ENCODE measurements at places on chromosomes 11 and 22.

DNA sequence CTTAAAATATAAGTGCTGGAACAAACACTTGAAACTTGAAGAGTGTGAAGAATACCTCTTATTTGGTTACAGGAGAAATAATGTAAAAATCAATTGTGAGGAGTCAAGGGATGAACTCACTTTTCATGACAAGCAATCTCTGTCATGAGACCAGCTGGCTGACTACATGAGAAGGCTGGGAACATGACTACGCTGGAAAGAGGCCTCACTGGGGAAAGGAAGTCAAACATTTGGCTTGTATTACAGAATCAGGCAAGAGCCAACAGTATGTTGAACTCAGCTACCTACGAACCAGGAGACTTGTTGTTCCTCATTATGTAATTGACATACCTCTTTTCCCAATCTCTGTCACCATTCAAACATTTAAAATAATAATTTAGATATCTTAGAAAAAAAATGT is 14.4 kb downstream of the DCDC1 start:
- DNase-seq: no peak

DNA sequence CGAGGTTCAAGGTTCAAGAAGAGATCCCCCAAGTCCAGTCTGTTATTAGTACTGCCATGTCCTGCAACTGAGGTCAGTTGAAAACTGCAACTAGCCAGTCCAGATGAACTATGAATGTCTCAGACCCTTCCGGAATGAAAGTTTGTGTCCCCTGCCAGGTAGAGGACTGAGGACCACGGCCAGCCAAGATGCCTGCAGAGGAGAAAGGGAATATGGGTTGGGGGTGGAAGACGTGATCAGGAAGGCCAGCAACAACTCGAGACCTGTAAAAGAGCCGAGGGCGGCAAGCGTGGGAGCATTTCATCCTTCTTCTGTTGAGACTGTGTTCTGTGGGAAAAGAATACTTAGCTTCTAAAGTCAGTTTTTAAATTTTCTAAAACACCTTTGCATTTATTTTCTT is 572.4 kb upstream of the B3GAT1 start:
- no peak for DNase-seq

DNA sequence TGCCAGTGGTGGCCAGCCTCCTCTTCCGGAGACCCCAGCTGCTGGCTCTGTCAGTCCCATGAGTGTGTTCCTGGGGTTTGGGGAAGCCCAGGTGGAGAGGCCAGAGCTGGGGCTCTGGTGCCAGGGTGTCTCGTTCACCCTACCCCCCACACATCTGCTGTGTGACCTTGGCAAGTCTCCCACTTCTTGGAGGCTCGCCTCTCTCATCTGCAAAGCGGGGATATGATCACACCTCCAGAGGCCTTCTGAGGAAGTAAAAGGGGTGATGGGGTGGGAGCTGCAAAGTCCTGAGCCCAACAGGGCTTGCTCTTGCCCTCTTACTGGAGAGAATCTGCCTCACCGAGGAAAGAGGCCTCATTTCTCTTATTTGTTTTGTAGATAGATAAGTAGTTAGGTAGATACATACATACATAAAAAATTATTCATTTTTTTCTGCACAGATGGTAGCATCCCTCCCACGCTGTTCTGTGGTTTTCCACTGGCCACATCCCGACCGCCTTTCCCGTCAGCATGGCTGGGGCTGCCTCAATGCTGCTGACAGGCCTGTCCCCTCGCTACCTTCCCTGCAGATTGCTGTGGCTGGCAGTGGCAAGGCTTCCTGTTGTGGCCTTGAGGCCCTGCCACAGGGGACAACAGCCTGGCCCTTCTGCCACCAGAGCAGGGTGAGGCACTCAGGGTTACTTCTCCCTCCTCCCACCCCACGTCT is 23.9 kb downstream of the MYO7A start:
- DNase-seq: no peak

DNA sequence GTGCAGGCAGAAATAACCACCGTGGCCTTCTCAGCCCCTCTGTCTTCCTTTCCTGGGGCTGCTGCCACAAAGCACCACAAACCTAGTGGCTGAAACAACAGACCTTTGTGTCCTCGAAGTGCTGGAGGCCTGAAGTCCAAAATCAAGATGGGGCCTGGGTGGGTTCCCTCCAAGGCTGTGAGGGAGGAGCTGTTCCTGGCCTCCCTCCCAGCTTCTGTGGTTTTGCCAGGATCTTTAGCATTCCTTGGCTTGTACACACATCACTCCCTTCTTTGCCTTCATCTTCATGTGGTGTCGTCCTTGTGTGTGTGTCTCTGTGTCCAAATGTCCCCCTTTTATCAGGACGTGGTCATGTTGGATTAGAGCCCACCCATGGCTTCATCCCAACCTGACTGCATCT is 29.0 kb upstream of the PARVG start:
- no peak for DNase-seq

DNA sequence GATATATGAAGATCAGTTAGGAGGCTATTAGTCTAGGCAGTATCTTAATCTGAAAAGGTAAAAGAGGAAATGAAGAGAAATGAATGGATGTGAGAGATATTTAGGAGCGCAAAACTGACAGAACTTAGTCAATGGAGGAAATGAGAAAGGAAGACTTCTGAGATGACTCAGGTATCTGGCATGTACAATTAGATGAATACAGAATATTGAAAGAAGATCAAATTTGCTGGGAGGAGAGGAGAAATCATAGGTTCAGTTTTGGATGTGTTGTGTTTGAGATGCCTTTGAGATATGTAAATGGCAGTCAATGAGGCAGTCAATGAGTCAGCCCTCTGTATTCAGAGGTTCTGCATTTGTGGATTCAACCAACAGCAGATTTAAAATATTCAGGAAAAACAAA is 42.9 kb upstream of the GAB2 start:
- peak; percentile 18 for DNase-seq

- DNase-seq: peak; percentile 83
These were observed 3.4 kb upstream of the MCAM start for GRCh38 chr11:119320240-119320775.

- no peak for DNase-seq
These were observed 153.2 kb upstream of the NARS2 start for GRCh38 chr11:78727816-78728215.

GRCh38 chr11:1730059-1730629 is 20.3 kb downstream of the IFITM10 start:
- DNase-seq: no peak

- DNase-seq: no peak
These were observed 94.9 kb downstream of the SCN3B start for GRCh38 chr11:123559523-123559955.

Data from mesendoderm (in vitro differentiated cells).